ENCODE measurements at places on chromosomes 5 and 9.

- DNase-seq = no peak
Measured at GRCh38 chr9:87270221-87270847, 227.3 kb upstream of the DAPK1 start.

GRCh38 chr5:167208911-167209310 is 1082.5 kb upstream of the WWC1 start:
- no peak for DNase-seq

DNA sequence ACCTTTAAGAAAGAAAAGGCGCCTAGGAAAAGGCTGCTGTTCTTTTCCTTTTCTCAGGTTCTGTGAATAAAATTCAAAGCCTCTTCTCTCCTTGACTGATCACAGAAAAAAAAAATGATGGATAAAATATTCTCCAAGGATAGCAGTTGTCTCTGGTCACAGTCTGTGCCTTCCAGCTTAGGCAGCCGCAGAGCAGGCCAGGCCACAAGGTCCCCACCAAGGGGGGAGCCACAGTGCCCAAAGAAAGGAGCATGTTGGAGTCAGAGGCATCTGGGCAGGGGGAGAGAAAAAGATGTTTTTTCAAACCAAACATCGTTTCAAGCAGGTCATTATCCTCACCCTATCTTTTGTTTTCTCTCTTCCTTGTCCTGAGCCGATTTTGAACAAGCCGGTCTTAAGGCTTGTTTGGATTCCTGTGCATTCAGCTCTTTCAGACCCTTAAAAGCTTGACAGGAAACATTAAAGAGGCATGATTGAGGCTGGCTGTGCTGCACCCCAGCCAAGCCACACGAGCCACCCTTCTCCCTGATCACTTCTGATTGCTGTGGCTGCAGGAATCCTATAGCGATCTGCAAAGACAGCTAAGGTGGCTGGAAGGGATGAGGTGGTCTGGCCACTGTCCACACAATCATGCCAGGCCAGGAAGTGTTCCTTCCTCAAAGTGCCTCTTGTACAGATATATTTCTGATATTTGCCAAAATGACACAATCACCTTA is 284.6 kb upstream of the TLE4 start:
- DNase-seq = no peak

- no peak for DNase-seq
Measured at GRCh38 chr5:173242675-173243121, 7.7 kb upstream of the NKX2-5 start.

- DNase-seq = no peak
Measured at GRCh38 chr5:1913578-1913977, 30.9 kb upstream of the IRX4 start.

DNA sequence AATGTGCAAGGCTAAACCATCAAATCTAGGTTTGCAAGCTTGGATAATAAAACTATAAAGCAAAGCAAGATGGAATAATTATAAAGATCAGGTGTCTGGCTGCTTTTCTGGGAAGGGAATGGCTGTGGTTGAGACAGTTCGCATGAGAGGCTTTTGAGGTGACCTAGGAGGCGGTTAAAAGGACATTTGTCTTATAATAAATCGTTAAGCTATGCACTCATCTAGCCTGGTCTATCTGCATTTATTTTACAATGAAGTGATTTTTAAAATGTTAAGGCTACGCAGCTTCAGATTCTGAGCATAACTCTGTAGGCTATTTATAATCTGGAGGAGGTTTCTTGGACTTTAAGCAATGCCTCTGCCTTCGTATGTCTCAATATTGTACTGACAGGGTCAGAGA is 29.4 kb upstream of the MAN2A1 start:
- no peak for DNase-seq

GRCh38 chr9:87216897-87217455 is 269.7 kb upstream of the GAS1 start:
- no peak for DNase-seq

DNA sequence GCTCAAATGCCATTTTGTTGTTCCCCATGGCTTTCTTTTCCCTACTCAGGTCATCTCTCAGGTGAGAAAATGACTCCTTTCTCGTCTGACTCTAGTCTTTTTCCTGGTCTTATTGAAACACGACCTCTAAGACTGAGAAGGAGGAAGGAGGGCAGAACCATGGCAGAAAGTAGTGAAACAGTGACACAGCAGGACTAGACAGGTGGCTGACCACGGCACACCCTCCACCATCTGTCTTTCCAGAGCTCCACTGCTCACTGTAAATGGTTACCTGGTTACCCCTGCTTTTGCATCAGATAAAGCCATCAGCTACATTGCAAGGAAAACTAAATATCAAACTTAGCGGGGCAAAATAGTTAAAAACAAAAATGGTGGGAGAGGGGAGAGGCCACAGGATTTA is 30.9 kb downstream of the NR4A3 start:
- no peak for DNase-seq

DNA sequence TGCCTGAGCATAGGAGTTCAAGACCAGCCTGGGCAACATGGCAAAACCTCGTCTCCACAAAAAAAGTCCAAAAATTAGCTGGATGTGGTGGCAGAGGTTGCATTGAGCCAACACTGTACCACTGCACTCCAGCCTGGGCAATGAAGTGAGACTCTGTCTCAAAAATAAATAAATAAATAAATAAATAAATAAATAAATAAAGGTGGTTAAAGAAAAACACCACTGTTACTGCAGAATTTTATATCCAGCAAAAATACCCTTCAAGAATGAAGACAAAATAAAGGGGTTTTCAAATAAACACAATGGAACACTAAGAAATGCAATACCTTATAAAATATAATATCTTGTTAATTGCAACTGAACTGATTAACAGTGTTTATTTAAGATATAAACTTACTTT is 150.2 kb upstream of the TBCA start:
- DNase-seq = no peak
